Activated T-cell treated with anti-CD3 and anti-CD28 coated beads for 24 hours (primary cell): ENCODE measurements at places on chromosomes 11 and 22.

DNA sequence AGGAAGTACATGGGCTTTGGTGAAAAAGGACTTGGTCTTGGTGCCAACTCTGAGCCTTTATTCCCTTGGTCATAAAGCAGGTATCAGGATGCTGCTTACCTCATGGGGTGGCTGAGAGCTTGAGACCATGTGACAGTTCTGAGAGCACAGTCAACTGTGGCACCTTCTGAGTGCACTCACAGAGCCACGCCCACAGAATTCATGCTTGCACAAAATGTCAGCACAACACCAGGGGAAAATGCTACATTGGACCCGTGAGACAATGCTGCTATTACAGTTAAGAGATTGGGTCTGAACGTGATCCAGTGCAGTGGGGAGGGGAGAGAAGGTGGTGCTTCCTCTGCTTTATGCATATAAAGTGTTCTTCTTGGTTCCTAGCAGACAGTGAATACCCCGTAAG is 79.5 kb upstream of the SPON1 start:
- no peak for DNase-seq

DNA sequence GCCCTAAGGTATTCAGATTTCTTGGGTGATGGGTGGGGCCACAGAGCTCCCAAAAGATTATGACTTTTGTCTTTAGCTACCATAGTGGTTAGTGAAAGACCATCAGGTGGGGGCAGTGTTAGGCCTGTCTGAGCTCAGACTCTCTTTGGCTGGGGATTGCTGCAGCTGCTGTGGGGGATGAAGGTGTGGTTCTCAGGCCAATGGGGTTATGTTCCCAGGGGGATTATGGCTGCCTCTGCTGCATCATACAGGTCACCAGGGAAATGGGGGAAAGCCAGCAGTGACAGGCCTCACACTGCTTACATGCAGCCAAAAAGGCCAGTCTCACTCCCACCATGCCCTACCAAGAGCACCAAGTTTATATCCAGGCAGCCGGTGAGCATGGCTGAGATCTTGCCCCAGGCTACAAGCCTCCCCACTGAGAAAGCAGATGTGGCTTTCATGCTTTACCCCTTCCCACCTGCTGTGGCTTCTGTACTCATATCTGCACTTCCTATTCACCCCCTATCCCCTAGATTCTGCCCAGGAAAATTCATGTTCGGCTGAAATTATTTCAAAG is 24.8 kb downstream of the CNTF start:
- DNase-seq = no peak

DNA sequence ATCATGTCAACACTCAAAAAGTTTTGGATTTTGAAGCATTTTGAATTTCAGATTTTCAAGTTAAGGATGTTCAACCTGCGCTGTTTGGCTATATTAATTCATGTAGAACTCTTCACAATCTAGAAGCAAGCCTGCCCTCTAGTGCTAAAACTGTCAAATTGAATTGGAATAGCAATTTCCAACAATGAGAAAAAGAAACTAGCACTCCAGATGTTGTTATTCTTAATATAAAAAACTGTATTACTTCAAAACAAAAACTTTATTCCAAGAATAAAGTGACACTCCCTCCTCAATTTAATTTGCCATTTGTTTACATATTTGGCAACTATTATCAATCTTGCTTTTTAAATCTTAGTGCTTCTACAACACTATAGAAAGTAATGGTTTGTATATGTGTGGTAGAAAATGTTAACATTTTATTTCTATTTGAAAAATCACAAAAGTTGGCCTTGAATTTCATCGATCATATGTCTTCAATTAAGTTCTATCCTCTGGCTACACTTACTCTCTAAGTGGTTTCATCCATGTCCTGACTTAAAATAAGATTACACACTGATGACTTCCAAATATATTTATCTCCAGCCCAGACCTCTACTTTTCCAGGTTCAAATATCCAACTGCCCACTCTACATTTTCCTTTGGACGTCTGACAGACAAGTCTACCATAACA is 36.6 kb downstream of the DCUN1D5 start:
- DNase-seq = no peak

- DNase-seq = no peak
Observed at GRCh38 chr11:117855912-117856651, 20.4 kb downstream of the FXYD6 start.

DNA sequence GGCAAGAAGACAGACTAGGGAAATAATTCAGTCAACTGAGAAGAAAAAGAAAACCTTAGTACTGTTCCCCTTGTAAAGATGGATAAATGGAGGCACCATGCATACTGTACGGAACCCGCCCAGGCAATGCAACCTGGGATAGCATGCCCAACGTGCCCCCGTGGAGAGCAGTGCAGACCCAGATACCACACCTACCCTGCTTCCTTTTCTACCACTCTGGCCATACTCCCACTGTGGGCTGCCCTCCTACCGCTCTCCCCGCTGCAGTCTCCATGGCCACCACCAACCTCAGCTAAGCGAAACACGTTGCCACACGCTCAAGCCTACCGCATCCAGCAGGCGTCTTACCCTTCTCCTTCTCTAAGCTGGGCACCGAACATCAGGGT is 117.4 kb upstream of the SERPIND1 start:
- DNase-seq = no peak

DNA sequence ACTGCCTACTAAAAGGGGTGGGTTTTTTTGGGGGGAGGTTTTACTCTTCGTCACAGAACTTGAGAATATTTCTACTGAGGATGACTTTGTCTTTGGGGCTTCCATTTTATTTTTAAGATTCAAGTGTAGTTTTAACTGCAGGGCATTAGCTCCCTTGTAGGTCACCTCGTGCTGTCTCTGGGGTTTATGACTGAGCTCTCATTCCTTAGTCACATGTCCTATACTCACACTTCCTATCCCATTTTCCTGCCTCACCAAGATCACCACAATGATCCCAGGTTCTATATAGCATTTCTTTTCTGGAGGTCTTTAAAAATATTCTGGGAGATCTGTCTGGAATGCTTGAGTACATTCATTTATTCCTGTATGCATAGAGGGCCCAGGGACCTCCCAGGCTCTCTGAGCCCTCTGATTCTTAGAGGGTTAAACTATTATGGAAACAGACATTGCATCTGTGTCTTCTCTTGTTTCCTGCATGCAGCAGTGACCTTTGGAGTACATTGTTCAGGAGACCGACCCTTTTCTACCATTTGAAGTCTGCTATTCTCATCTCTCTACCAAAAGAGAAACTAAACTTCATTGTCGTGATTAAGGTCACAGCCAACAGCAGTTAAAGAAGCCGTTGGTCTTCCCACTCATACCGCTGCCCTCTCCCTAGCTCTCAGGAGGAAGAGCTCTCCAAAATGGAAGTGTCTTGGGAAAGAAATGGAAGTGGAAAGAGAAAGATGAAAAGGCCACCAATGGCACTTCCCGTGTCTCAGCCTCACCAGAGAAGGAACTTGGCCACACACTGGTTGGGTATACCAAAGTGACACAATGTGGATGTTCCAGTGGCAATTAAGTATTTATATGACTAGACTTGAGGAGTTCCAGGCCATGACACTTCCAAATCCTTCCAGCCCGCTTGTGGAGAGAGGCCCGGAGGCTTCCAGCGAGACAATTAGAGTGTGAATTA is 77.5 kb downstream of the ZBTB16 start:
- no peak for DNase-seq

DNA sequence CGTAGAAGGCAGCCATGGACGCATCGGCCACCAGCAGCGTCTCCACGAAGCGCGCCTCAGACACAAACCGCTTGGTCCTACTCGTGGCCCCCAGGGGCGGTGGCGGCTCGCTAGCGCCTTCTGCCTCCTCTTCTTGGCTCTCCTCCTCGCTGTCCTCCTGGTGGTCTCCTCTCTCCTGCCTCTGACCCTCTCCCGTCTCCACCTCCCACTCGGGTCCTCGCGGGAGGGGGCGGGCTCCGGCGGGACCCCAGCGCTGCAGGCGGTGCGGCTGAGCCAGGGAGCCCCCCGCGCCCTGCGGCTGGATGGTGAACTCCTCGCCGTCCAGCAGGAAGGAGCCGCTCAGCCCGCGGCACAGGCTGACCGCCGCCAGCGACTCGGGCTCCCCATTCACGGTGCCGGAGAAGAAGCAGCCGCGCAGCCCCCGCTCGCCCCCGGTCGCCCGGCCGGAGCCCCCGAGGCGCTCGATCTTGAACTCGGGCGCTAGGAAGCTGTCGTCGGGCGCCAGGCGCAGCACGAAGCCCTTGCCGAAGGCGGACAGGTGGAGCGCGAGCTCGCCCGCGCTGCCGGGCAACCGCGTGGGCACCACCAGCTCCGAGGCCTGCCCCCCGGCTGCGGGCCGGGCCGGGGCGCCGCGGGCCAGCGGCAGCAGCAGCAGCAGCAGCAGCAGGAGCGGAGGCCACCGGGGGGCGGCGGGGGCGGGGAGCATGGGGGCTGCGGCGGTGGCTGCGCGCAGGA is 661 bp downstream of the ADAMTS8 start:
- no peak for DNase-seq

GRCh38 chr22:39103431-39103830 is 6.4 kb downstream of the APOBEC3H start:
- DNase-seq = no peak

- no peak for DNase-seq
Observed at GRCh38 chr11:112777283-112777751, 183.9 kb upstream of the NCAM1 start.

DNA sequence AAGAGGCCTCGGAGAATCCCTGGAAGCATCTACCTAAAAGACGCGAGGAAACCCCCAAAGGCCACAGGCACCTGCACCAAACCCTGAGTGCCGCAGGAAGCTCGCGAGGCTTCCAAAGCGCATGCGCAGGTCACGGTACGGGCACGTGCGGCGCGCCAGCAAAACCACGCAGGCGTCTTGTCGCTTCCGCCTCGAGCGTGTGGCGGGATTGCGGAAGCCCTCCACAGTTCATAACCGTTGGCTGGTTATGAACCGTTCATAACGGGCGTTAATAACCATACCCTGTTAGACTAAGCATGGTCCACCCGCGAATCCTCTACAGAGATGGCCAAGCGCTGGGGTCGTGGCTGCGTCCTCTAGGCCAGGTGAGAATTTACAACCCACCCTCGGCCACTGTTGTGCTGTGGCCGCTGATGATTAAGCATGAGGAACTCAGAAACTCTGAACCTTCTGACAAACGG is 46.4 kb downstream of the MORC2 start:
- DNase-seq = peak; percentile 80

DNA sequence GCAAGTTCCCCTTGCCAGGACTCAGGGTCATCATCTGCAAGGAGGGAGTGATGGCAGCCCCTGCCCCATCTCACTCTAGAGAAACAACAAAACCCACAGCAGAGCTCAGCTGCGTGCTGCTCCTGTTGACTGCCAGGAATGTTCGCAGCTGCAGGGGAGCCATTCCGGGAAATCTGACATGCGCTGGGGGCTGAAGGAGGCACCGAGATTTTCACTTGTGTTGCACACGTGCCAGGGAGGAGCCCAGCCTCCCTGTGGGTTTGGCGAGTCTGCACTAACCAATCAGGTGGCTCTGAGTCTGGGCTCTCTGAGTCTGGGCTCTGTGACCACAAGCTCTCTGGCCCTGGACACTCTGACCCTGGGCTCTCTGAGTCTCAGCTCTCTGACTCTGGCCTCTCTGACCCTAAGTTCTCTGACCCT is 10.5 kb downstream of the FGF3 start:
- DNase-seq = no peak

GRCh38 chr11:86706338-86707131 is 34.1 kb upstream of the ME3 start:
- DNase-seq = no peak

- DNase-seq = no peak
Observed at GRCh38 chr11:109150581-109150980, 271.4 kb upstream of the C11orf87 start.

DNA sequence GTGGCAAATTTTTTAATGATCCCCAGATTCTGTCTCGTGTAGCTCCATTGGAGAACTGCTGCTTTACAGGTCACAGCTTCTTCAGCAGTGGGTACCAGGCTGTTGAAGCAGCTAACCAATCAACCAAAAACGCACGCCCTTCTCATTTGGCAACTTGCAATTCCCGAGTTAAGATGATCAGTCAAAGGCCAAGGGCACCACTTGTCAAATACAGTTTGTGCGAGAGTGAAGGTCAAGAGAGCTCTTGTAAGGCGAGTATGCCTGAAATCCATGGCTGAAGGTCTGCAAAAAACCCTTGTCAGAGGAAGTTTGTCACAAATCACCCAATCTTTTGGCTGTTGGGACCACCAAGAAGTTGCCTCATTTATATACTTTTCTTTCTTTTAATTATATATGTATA is 12.9 kb upstream of the PPP2R1B start:
- no peak for DNase-seq

GRCh38 chr11:8257003-8257664 is 6.5 kb downstream of the LMO1 start:
- DNase-seq = no peak

DNA sequence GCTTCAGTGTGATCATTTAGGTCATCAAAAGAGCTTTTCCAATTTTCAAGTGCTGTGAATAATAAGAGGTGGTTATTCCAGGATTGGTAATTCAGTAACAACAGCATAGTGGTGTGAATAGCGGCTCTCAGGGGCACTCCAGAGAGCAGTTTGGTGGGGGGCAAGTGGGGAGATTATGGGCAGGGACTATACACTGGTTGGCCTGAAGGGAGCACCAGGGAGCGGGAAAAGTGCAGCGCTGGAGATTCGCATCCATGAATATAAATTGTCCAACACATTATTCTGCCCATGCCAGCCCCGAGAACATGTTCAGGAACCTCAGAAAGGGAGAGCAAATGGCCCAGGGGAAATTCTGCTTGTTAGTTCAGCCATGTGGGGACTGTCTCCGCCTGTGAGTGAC is 37.9 kb downstream of the OR6Q1 start:
- no peak for DNase-seq

GRCh38 chr11:130785380-130786116 is 130.7 kb downstream of the SNX19 start:
- no peak for DNase-seq

DNA sequence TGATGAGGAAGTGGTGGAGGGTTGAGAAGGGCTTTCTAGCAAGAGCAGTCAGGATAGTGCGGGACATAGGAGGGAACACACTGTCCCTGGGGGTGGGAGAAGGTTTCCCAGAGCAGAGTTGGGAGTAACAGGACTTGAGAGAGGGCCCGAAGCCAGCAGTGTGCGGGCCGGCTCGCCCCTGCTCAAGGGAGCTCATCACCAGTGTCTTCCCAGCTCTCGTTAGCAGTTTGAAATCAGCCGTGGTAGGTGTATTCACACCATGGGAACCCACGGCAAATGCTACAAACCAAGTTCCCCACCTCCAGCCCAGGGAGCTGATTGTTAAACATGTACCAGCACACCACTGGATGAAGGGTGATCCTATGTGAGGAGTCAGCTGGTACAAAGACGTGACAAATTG is 66.2 kb upstream of the EIF3D start:
- no peak for DNase-seq

DNA sequence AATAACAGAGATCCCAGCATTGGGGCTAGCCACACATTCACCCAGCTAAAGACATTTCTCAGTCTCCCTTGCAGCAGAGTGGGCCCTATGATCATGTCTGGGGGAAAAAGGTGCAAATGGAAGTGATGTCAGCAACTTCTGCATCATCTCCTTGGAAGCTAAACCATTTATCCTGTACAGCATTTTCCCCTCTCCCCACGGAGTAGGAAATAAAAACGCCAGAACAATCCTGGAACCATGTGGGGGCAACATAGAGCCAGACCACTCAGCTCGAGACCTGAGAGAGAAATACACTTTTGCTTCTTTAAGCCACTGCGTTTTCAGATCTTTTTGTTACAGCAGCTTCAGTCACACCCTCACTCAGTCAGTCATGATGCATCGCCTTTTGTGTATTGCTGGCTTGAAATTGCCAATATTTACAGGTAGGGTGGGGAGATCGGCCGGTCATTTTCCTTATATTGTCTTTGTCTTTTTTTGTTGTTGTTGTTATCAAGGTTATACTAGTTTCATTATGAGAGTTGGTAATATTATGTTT is 9.1 kb upstream of the RAC2 start:
- DNase-seq = no peak
